ENCODE measurements at places on chromosomes 3 and 15.

DNA sequence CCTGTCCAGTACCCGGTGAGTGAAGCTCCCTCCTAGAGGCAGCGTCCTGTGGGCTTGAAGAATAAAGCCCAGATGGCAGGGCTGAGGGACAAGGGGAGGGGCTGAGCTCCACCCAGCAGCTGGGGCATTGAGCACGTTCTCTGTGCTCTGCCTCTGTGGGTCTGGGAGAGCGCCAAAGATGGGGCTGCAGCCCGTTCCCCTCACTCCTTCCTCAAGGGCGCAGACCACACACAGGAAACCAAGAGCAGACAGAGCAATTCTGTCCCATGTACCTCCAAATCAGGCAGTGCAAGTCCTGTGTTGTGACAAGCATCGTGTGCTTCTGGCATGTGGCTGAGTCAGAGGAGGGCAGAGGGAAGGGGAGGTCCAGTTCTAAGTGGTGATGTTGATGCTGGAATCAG is 15.7 kb upstream of the KIF23 start:
- no peak for DNase-seq

GRCh38 chr3:61997101-61997500 is 376.2 kb downstream of the FEZF2 start:
- DNase-seq = no peak

DNA sequence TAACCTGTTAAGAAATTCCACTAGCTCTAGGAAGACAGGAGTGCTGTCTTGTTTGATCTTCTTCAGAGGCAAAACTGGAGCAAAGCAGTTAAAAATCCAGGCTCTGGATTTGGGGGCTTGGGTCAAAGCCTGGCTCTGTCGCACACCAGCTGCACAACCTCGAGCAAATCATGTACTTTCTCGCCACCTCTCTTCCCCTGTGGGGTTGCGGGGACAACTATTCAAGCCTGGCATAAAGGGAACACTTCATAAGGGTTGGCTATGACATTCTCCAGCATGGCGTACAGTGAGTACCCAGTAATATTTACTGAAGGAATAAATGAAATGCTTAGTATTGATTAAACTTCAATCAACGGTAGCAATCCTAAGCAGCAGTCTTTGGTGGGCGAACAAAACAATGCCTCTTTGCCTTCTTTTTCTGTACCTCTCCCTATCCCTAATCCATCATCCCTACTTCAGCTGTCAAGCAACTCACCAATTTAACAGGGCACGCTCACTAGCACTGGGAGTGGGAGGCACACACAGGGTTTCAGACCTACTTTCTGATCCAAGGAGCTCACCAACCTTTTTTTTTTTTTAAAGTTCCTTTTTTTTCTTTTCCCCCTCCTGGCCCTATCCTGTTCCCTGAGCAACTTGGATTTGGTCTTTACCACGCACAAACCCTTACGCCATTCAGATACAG is 33.0 kb downstream of the GNB5 start:
- no peak for DNase-seq

DNA sequence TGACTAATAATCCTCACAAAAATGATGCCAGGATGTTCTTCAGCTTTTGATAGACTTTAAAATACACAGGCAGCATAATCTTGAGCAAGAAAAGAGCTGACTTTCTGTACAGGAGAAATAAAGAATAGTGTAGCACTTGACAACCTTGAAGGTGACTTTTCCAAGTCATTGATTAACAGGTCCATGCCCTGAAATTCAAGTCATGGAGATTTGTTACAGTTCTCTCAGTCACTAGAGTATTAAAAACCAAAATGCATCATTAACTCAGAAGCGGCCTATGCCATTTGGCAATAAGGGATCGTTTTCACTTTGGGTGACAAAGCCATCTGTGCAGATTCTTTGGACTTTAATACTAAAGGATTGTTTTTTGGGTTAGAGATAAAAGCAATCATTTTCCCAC is 692.7 kb upstream of the SGO1 start:
- DNase-seq = no peak

DNA sequence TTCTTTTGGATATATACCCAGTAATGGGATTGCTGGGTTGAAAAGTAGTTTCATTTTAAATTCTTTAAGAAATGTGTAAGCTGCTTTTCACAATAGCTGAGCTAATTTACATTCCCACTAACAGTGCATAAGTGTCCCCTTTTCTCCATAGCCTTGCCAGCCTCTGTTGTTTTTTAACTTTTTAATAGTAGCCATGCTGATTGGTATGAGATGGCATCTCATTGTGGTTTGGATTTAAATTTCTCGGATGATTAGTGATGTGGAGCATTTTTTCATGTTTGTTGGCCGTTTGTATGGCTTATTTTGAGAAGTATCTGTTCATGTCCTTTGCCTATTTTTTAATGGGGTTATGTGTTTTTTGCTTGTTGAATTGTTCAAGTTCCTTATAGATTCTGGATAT is 444.3 kb upstream of the ATP11B start:
- no peak for DNase-seq

- no peak for DNase-seq
Measured at GRCh38 chr3:138119423-138119766, 4.0 kb upstream of the DZIP1L start.

GRCh38 chr15:60320365-60320764 is 77.4 kb downstream of the ANXA2 start:
- no peak for DNase-seq

- DNase-seq = no peak
Measured at GRCh38 chr3:93988283-93988682, 8.3 kb downstream of the ARL13B start.

DNA sequence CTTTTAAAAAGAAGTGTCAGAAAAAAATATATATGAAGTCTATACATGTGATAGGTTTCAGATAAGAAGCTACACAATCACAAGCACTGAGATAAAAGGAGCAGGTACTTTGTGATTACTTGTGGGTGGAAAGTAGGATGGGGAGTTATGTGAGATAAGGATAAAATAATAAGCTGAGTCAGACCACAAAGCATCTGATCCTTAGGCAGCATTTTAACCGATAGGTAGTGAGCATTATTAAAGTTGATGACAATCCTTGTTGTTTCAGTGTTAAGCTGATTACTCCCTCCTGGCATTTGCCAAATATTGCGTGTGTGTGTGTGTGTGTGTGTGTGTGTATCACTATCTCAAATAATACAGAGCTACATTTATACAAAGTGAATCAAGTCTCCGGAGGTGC is 483.1 kb downstream of the NAALADL2 start:
- no peak for DNase-seq

DNA sequence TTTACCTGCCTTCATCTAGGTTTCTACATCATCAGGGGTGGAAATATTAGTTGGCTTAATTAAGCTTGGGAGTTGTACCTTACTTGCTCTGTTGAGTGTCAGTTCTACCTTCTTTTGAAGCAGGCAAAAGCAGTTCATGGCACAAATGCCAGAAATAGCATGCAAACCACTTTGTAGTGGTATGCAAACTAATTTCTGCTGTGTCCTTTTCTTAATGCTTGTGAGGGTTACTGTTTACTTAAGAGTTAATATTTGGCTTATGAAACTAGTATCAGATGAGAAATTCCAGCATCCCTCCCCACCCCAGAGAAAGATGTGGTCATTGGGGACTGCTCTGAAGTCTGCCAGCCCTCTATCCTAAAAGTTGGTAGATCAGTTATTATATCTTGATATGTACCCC is 7.1 kb downstream of the ATP2C1 start:
- no peak for DNase-seq

GRCh38 chr3:135448520-135448919 is 517.0 kb upstream of the PPP2R3A start:
- no peak for DNase-seq

GRCh38 chr3:149615731-149616221 is 42.0 kb downstream of the WWTR1 start:
- DNase-seq = no peak

- DNase-seq = no peak
Measured at GRCh38 chr3:37901721-37902120, 40.0 kb downstream of the CTDSPL start.

DNA sequence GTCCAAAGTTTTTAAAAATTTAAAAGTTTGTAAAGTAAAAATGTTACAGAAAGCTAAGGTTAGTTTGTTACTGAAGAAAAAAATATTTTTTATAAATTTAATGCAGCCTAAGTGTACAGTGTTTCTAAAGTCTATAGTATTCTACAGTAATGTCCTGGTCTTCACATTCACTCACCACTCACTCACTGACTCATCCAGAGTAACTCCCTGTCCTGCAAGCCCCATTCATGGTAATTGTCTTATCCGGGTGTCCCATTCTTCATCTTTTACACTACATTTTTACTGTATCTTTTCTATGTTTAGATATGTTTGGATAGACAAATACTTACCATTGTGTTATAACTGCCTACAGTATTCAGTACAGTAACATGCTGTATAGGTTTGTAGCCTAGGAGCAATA is 36.7 kb upstream of the ATP10A start:
- no peak for DNase-seq

DNA sequence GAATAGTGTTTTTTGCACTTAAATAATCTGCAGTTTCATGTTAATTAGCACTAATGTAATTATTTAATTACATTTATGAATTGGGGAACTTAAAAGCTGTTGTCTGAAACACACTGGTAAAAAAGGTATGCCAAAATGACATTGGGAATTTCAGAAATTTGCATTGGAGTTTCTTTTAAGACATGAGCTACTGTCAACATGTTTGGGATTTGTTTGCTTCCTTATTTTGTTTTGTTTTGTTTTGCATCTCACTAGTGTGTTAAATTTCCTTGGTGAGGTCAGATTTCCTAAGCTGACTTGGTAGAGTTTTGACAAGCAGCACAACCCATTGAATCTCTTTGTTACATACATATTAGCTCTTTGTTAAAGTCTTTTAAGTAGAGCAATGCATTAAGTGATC is 119.4 kb downstream of the IQCH start:
- DNase-seq = no peak

DNA sequence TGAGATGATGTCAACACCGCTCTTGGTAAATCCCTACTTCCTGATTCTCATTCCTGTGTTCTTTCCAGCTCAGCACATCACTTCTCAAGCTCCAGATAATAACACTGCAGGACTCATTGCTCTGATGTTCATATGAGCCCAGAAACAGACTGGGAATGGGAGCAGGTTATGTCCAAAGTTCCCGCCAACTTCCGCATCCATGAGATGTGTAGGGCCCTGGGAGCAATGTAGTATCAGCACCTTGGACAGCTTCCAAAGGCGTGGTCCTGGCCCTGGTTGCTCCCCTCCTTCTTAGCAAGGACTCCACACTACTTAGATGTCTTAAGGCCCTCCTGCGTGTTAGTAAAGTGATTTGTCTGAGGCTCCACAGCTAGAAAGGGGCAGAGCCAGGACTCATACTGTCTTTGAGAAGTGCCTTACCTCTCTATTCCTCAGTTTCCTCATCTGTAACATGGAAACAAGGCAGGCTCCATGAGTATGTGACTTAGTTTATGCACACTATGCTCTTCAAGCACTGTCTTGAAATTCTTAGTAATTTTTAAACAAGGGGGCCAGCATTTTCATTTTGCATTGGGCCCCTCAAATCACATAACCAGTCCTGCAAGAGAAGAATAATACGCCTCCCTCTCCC is 27.9 kb upstream of the SLC6A1 start:
- no peak for DNase-seq

- no peak for DNase-seq
Measured at GRCh38 chr15:73382115-73382514, 13.4 kb upstream of the HCN4 start.

DNA sequence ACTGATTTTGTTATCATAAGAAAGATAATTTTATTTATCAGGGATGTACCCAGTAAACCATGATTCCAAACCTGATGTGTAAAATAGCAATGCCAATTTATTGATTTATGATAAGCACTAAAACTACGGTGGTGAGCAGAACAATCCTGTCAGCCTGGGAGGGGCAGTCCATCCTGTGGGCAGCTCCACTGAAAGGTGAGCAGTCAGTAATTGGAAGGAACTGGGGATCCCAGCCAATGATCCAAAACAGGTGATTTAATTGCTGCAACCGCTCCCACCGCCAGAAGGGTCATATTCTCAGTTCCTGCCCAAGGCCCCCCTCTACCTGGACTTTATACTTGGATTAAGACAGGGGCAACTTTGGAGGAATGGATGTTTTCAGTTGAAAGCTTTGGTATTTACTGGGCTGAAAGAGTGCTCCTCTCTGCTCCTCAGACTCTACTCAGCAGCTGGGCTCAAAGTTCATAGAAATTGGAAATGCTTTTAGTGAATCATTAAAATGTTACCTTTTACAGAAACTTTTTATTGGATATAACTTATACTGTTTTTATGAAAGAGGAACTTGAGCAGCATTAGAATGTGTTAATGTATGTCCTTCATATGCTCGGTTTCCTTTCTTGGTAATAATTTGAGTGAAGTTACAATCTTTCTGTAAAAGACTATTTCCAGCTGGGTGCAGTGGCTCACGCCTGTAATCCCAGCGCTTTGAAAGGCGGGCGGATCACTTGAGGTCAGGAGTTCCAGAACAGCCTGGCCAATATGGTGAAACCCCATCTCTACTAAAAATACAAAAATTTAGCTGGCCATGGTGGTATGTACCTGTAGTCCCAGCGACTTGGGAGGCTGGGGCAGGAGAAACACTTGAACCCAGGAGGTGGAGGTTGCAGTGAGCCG is 198.6 kb upstream of the IL12A start:
- no peak for DNase-seq

- DNase-seq = no peak
Measured at GRCh38 chr15:65286069-65286703, 497 bp downstream of the PARP16 start.

DNA sequence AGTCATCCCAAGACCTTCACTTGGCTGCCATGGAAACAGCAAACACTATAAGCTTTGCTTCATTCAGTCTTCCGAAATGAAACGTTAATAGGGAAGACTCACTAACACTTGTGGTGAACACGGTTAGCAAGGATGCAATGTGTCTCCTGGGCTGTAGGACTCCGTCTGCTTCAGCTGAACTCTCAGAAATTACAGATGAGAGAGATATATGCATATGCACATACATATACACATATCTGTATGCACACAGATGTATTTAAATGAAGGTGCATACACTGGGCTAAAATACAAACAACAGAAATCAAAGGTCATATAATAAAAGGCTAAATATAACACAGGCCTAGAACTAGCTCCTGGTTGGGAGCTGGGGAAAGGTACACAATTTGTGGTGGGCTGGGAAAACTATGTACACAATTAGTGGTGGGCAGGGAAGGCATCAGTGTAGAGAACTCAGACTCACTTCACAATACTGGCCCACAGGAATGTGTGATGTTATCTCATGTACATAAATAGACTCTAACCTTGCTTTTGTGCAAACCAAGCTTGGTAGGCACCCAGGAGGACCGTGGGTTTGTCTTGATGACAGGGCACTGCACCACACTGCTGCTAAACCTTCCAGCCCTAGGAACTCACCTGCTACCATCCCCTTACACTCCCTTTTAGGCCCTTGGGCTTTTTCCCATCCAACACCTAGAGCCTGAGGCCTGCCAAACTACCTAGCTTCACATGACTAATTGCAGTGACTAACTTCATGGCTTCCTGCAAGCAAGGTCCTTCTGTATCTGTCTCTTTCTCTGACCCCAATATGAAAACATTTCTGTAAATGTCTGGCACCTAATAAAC is 873.1 kb downstream of the NSUN3 start:
- DNase-seq = no peak

DNA sequence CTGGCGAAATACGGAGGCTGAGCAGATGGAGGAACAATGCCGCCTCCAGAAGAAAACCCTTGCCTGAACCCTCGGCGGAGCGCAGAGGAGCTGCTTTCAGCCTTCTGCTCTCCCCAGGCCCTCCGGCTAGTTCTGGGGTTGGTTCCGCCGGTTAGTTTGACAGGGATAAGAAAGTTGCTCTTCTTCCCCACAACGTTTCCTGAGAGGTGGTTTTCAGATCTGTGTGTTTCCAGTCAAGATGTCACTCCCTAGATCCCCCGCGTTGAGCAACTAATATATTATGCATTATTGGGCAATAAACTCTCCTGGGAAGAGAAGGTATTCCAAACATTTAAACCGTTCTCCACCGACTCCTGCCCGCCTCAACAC is 551 bp downstream of the NLGN1 start:
- DNase-seq = no peak

All from SW 1271 (cell line).